Esophagus squamous epithelium (tissue), 5 donors: ENCODE measurements at places on chromosomes 4 and X. TPM values are rescaled to one million over a fixed set of nuclear protein-coding genes. Genes with fewer than 3 reads are reported as not detected.
A peak's percentile ranks its signal among the peaks of the same experiment; 100 is the strongest.

Gene GSX2
- total RNA-seq = not detected

Gene GLRA2
- not detected for total RNA-seq

Gene CEP44
- 14.4 TPM for total RNA-seq

Gene POU4F2
- total RNA-seq = not detected

Gene ADGRL3
- 1.8 TPM for total RNA-seq

DNA sequence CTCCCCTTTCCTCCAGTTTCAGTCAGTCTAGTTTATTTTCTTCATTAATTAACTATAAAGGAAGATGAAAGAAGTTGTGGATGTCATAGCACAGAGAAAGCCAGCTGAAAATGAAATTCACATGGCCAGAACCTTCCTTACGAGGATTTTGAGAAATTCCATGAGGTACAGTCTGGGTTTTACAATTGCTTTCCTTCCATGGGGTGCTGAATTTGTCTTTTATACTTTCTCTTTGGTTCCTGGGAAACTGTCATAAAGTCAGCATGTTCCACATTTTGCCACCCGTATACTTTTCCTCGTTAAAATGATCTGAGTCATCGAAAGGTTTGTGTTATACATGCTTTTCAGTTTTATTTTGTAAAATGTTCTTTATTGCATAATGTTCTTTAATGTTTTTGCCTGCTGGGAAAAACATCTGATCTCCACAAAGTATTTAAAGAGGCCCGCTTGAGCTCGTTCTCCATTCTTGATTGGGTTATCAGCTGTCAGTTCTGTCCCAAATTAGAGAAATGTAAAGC, 78.1 kb upstream of the CLDN34 start:
- H3K4me1 ChIP-seq = no peaks in the 10 kb centered on the region
- no peak overlapping the region for H3K4me3 ChIP-seq
- DNase-seq = no peak
- no peaks in the 10 kb centered on the region for H3K36me3 ChIP-seq
- no peaks in the 10 kb centered on the region for H3K27me3 ChIP-seq
- no peak overlapping the region for H3K27ac ChIP-seq

- no peak overlapping the region for H3K27ac ChIP-seq
- no peak for DNase-seq
- no peaks in the 10 kb centered on the region for H3K27me3 ChIP-seq
- no peaks in the 10 kb centered on the region for H3K36me3 ChIP-seq
- H3K4me1 ChIP-seq = peaks cover 13% of the 10 kb centered on the region
- no peak overlapping the region for H3K4me3 ChIP-seq
These were observed 31.8 kb upstream of the CWH43 start for GRCh38 chr4:48954314-48954713.

GRCh38 chrX:70497026-70497425, 52.4 kb downstream of the DLG3 start:
- no peaks in the 10 kb centered on the region for H3K27me3 ChIP-seq
- no peak overlapping the region for H3K27ac ChIP-seq
- no peak for DNase-seq
- H3K4me1 ChIP-seq = no peaks in the 10 kb centered on the region
- H3K4me3 ChIP-seq = no peak overlapping the region

- no peaks in the 10 kb centered on the region for H3K27me3 ChIP-seq
- no peak for DNase-seq
- H3K36me3 ChIP-seq = no peaks in the 10 kb centered on the region
- H3K4me3 ChIP-seq = no peak overlapping the region
These were observed 57.2 kb downstream of the CPZ start for GRCh38 chr4:8649631-8650361.

- H3K27me3 ChIP-seq = peaks cover 14% of the 10 kb centered on the region
- no peak within 1 kb of the TSS for H3K27ac ChIP-seq
- no peaks in the 10 kb centered on the region for H3K36me3 ChIP-seq
- H3K4me1 ChIP-seq = peaks cover 14% of the 10 kb centered on the region
- peak within 1 kb of the TSS; percentile 49 for H3K4me3 ChIP-seq
These were observed at the start of gene UCP1 for GRCh38 chr4:140568507-140569306. Gene UCP1, minus strand, starts transcription at chr4:140568961. Its CDS starts 232 bp downstream, at chr4:140568729.

DNA sequence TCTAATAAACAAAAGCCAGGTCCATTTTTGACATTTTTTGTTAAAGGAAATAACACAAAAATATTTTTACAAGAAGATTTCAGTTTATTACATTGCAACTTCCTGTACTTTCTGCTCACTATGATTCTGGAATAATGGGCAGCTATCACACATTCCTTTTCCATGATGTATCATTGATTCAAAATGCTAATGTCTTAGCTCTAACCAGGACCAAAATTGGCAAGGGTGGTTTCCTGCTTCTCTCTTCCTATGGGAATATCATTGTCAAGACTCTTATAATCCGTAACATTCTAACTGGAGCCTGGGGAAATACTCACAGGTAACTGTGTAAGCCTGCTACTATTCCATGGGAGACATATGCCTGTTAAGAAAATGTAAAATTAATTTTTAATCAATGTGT, 218.6 kb downstream of the DCAF12L2 start:
- H3K4me1 ChIP-seq = no peaks in the 10 kb centered on the region
- no peak for DNase-seq
- no peak overlapping the region for H3K4me3 ChIP-seq
- no peak overlapping the region for H3K27ac ChIP-seq

DNA sequence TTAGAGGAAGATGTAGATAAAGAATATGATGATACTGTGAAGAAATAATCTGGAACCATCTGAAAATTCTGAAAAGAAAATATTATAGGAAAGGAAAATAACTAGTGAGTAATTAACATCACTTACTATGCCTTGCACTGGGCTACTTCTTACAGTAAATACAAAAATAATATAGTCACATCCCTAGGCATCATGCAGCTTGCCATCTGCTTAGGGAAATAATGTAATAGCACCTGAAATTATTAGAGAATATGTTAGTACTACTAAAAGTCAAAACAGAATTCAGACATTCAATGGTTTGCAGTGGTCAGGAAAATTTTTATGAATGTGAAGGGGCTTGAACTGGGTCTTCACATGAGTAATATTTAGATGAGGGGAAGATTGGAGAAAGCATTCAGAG, 272.2 kb upstream of the EMCN start:
- no peaks in the 10 kb centered on the region for H3K27me3 ChIP-seq
- no peak overlapping the region for H3K4me3 ChIP-seq
- no peaks in the 10 kb centered on the region for H3K4me1 ChIP-seq
- no peaks in the 10 kb centered on the region for H3K36me3 ChIP-seq

- DNase-seq = no peak
- no peak overlapping the region for H3K4me3 ChIP-seq
- no peaks in the 10 kb centered on the region for H3K27me3 ChIP-seq
- no peak overlapping the region for H3K27ac ChIP-seq
- H3K36me3 ChIP-seq = no peaks in the 10 kb centered on the region
These were observed 124.2 kb downstream of the ARHGAP6 start for GRCh38 chrX:11541510-11541909.

DNA sequence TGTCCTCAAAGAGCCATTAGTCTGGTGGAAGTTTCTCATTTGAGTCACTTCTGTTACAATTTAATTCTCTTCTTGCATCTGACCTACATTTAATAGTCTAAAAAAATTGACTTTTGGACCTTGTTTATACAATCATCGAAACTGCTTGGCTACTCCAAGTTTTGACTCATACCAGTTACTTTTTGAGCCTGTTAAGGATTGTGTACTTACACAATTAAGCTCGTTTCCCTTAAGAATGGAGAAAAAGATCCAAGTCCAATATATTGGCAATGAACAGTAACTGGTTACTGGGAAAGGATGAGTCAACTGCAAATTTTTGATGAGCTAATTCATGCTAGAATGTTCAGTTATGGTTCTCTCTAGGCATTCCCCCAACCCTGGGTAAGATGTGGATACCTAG, 58.2 kb downstream of the DCX start:
- no peak overlapping the region for H3K27ac ChIP-seq
- no peaks in the 10 kb centered on the region for H3K36me3 ChIP-seq
- DNase-seq = no peak
- H3K27me3 ChIP-seq = no peaks in the 10 kb centered on the region

DNA sequence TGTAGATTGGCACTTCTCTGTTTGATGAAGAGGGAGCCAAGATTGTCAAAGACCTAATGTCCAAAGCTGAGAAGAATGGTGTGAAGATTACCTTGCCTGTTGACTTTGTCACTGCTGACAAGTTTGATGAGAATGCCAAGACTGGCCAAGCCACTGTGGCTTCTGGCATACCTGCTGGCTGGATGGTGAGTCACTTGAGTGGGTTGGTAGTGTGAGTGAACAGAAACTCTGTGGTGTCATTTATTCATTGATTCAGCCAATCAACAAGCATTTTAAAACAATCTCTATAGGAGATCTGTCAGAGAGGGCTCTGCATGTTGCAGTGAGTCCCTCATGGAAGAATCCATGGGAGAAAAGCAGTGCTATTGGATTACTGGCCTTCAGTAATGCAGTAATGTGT, 16.3 kb downstream of the TAF9B start:
- H3K36me3 ChIP-seq = peaks cover 5% of the 10 kb centered on the region
- no peaks in the 10 kb centered on the region for H3K27me3 ChIP-seq
- no peaks in the 10 kb centered on the region for H3K4me1 ChIP-seq
- no peak overlapping the region for H3K27ac ChIP-seq
- no peak overlapping the region for H3K4me3 ChIP-seq
- DNase-seq = no peak

DNA sequence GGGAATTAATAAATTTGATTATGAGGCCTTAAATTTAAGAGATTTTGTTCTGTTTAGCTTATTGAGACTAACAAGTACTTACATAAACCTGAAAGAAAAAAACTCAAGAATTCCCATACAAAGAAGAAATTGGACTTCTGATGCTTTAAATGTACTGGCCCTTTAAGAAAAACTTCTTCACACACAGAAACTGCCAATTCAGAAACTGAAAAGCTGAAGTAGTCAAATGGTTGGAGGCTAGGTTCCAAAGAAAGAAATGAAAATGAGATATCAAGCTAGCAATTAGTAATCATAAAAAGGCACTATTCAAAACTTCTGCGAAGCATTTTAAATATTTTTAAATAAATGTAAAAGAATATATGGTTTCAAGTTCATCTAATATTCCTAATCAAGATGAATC, 151.3 kb downstream of the THOC2 start:
- no peak for DNase-seq
- H3K27ac ChIP-seq = no peak overlapping the region
- H3K4me3 ChIP-seq = no peak overlapping the region
- H3K36me3 ChIP-seq = no peaks in the 10 kb centered on the region
- H3K4me1 ChIP-seq = no peaks in the 10 kb centered on the region
- no peaks in the 10 kb centered on the region for H3K27me3 ChIP-seq
